ENCODE measurements at places on chromosomes 2 and 18.

DNA sequence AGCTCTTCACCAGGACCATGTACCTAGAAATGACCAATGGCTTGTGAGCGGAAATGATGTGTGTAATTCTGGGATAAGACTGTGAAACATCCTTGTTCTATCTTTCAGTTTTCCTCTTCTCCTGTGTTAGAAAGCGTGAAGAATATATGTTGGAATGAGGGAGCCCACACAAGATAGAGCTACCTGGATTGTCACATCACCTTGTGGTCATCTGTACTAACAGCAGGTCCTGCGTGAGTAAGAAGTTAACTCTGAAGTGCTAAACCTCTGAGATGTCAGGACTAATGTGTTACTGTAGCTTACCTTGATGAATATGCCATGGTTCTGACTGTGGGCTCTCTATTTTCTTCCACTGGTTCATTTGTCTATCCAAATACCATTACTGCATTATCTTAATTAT lies 75.6 kb downstream of the FASTKD2 start:
- no peak for DNase-seq

DNA sequence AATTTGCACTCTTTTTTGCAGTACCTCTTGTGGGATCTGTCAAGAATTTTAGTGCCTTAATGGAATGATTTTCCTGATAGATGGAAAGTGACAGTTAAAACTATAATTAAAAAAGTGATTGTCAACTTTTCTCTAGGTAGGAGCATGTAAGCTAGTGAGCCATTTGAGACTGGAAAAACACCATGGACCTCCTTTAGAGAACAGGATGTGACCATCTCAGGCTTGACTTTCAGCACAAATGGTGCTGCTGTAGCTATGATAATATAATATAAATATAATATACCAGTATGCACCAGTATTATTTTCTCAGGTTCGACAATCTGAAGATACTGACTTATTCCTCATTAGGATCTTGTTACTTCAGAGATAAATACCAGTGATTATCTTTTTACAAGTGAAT lies 27.8 kb downstream of the ZNF236 start:
- DNase-seq: no peak

- no peak for DNase-seq
These were observed 5.7 kb downstream of the MCFD2 start for GRCh38 chr2:46909771-46910419.

DNA sequence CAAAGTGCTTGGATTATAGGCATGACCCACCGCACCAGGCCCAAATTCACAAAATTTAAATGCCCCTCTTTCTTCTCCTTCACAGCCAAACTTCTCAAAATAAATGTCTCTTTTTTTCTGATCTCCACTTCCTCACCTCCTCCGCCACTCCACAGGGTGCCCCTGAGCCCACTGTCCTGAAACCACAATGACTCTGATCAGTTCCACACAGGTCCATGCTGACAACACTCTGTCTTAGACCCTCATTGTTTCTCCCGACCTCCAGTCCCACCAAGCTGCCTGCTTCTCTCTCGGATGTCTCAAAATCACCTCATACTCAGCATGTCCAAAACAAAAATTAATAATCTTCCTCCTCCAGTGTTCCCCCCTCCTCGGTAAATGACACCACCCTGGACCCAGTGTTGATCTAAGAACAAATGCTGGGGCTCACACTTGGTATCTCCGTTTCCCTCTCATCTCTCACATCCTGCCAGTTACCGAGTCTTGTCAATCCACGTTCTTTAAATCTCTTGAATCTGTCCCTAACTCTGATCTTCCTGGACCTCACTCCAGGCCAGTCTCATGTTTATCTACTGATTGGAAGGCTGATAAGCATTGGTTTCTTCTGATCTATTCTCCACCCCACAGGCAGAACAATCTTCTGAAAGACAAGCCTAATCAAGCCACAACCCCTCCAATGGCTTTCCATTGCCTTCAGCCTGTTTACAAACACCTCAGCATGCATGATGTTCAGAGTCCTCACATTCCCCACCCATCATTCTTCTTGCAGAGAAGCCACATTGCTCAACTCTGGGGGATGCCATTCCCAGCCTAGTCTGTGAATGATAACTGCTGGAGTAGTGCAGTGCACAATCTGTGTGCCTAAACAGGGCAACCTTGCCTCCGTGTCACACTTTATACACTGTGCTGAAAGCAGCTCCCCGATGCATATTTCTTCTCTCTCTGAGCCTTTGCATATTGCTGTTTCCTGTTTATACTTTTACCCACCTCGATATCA lies 12.4 kb upstream of the ANKRD44 start:
- DNase-seq: no peak

DNA sequence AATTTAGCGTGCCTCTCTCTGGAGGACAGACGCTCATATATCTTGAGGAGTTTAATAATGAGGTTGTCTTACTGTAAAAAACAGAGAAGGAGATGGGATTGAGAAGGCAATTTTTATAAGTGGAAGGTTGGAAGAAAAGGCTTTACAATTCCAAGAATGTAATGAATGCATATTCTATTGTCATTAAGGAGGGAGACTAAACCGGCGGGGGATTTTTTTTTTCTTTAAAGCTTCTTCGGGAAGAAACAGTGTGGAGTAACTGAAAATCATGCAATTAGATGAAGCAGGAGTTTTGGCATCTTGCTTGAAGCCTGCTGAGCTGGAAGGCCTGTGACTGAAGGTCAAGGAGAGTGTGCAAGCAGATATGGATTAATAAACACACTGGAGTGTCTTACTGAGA lies 124.4 kb downstream of the HRH4 start:
- DNase-seq: no peak

DNA sequence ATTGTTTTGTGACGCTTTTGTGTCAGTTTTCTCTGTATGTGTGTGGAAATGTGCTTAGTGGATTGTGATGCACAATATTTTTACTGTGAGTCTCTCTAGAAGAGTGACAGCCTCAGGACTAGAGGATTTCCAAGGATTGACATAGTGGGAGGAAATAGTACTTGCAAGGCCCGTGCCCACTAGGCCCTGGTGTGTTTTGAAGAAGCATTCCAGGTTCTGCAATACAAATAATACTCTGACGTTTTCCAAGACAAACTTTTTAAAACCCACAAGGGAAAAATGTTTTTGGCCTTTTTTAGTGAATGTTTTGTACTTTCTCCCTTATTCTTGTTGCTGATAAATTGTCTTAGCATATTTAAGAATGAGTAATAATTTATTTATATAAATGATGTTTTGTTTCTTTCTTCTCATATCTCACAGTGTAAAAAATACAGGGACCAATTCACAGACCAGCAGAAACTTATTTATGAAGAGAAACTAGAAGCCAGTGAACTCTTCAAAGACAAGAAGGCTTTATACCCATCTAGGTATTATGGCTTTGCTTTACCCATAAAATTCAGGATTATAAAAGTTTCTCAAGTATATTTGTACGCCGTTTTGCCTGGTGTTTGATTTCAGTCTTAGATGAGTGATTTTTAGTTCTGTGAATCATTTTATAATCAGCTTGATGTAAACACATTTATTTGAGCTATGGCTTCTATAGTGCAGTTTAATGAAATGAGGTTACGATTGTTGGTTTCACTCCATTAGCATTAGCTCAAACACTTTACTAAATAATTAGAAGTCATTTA lies 165.6 kb downstream of the MYO1B start:
- no peak for DNase-seq

DNA sequence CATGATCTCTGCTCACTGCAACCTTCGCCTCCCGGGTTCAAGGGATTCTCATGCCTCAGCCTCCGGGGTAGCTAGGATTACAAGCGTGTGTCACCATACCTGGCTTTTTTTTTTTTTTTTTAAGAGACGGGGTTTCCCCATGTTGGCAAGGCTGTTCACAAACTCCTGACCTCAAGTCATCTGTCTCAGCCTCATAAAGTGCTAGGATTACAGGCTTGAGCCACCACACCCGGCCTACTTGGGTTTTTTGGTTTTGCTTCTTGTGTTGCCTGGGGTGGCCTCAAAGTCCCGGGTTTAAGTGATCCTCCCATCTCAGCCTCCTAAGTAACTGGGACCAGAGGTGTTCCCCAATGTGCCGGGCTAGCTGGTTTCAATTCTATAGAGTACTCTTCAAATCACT lies 64.6 kb downstream of the NAPG start:
- no peak for DNase-seq

DNA sequence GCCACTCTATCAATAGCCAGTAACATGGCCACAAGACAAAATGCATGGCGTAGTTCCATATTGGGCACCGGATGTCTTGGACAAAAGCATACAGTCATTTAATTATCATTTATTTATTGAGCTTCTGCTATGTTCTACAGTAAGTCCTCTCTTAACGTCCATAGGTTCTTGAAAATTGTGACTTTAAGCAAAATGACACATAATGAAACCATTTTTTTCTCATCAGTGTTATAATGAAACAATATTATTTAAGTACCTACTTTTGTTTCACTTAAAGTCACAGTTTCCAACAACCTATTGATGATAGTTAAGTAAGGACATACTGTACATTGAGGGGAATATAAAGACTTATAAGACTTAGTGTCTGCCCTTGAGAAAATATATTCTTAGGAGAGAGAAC lies 84.9 kb downstream of the XRCC5 start:
- no peak for DNase-seq

GRCh38 chr2:137980459-137980858 lies 16.2 kb downstream of the HNMT start:
- no peak for DNase-seq

DNA sequence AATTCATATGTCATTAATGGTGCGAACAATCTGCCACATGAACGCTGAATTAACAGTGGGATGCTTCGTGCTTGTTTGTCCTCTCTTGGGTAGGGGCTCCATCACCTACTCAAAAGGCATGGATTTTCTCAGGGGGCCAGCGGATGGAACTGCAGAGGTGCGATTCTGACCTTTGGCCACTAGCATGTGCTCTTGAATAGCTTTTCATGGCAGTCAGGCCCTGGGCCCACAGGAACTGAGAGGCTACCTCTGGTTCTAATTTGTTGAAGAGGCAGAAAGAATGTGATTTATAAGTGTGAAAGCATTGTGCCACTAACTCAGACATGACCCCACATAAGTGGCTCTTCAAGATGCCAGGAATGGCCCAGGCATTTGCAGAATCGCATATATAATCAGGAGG lies 283.2 kb downstream of the INSIG2 start:
- DNase-seq: no peak

GRCh38 chr18:44502790-44503189 lies 177.9 kb upstream of the SETBP1 start:
- no peak for DNase-seq

DNA sequence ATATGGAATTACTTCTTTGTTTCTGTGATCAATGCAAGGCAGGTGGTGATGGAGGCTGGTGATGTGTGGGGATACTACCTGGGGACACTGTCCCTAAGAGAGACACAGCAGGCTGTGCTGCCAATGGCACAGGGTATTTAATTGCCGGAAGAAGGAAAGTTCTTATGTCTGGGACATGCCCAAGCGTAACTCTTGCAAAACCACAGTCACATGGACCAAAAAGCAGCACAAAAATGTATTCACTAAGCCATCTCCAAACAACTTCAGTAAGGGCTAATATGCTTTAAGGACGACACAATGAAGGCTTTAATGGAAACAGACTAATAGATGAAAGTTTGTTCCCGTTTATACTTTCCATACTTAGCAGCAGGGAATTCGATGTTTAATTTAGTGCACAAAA lies 49.7 kb upstream of the AP1S3 start:
- DNase-seq: no peak

DNA sequence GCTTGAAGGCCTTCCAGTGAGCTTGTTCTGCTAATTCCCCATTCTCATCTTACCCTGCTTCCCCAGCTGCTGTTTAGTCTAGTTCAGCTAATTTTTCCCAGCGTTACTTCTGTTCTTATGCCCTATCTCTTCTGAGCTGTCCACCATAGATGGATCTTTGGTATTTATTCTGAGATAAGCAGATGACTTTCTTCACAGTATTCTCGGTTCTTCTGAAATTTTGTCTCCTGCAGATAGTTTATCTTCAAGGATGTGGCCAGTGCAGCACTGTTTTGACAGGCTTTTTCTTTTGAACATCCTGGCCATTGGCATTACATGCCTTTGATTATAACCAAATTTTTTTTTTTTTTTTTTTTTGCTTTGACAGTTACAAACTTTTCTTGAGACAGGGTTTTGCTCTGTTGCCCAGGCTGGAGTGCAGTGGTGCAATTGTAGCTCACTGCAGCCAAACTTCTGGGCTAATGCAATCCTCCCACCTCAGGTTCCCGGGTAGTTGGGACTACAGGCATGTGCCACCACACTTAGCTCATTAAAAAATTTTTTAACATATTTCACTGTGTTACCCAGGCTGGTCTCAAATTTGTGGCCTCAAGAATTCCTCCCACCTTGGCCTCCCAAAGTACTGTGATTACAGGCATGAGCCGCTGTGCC lies 134.2 kb downstream of the WDSUB1 start:
- no peak for DNase-seq

DNA sequence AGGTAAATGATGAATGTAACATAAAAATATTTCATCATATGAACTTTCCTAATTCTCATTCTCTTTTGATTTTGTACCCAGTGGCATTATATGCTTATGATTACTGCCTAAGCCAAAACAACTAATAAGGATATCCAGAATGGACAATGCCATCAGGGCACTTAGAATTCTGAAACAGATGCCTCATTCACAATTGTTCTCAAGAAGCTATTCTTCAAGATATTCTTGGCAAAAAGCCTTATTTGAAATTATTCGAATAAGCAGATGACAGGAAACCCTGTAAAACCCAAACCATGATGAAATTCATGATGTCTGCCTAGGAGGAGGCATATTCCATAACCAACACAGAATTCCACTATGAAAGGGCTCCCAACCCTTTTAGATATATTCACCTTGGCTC lies 353.2 kb upstream of the TRIB2 start:
- DNase-seq: no peak

GRCh38 chr2:190791347-190791975 lies 89.2 kb upstream of the GLS start:
- DNase-seq: no peak
